Endothelial cell of umbilical vein (primary cell): ENCODE measurements at places on chromosomes 1 and 21.
A peak's percentile ranks its signal among the peaks of the same experiment; 100 is the strongest.

DNA sequence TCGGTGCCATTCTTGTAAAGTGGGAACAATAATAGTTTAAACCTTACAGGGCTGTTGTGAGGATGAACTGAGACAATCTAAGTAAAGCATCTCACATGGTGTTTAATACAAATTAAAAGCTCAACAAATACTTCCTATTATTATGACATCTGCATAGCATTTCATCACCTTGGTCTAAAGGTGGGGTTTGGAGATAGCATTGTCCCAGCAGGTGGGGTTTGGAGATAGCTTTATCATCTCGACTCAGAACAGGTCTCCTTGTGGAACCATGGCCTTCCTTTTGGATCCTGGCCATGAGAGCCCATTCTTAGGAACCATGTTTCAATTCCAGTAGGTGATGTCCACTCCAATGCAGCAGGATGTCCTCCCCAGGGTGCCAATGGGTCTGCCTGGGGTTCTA, 20.6 kb upstream of the C8B start:
- DNase-seq = no peak
- no peaks in the 10 kb centered on the region for H3K27me3 ChIP-seq
- no peaks in the 10 kb centered on the region for H3K36me3 ChIP-seq
- no peak overlapping the region for H3K27ac ChIP-seq

GRCh38 chr1:31798433-31799195, 17.2 kb downstream of the SPOCD1 start:
- H3K36me3 ChIP-seq = no peaks in the 10 kb centered on the region
- H3K4me3 ChIP-seq = peak overlapping the region; percentile 59
- peak overlapping the region; percentile 54 for H3K27ac ChIP-seq
- H3K27me3 ChIP-seq = no peaks in the 10 kb centered on the region

DNA sequence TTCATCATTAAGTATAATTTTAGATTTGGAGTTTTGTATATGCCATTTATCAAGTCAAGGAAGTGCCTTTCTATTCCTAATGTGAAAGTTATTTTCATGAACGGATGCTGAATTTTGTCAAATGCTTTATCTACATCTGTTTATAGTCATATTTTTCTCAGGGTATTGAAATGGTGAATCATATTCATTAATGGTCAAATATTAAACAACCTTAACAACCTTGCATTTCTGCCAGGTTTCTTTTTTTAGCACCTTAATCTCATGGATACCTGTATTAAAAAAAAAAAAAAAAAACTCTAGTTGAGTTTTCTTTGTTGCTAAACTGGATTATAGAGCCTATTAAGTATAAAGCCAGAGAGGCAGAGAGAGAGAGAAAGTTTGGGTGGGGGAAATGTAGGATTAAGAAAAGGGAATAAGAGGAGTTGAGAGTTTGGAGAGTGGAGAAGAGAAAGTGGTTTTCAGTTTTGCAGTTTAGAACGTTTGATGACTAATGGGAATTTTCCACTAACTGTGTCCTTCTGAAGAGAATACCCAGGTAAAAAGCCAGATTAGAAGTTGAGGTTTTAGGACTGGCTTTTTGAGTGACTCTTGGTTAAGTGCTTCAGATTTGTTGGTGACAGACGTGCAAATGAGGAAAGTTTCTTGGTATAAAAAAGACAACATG, 305.0 kb downstream of the HLX start:
- DNase-seq = no peak
- no peaks in the 10 kb centered on the region for H3K27me3 ChIP-seq
- H3K27ac ChIP-seq = no peak overlapping the region
- H3K4me1 ChIP-seq = no peaks in the 10 kb centered on the region
- H3K4me3 ChIP-seq = no peak overlapping the region
- no peaks in the 10 kb centered on the region for H3K36me3 ChIP-seq

DNA sequence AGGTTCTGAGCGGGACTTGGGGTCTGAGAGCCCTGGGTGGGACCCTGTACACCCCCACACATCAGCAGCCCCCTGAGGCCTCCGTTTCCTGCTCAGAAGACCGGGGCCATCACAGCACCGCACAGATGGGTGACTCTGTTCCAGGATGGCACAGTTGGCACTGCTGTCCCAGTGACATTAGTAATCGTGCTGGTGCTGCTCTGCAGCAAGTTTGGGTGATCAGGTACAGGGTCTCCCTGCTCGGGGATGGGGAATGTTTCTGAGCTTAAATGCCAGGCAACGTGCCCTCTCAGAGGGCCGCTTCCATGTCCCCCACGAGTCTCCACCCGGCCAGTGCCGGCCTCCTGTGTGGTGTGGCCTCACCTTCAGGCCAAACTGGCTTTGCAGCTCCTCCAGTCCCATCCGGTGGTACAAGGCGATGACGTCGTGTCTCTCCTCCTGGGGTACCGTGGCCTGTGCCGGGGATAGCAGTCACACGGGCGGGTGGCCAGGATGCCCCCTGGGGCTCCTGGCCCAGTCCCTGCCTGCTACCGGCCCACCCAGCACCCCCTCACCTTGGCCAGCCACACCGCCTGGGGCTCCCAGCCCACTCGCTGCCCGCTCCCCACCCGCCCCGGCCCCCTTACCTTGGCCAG, 17.1 kb downstream of the PRXL2B start:
- no peaks in the 10 kb centered on the region for H3K4me1 ChIP-seq
- no peak overlapping the region for H3K27ac ChIP-seq
- no peaks in the 10 kb centered on the region for H3K27me3 ChIP-seq
- H3K4me3 ChIP-seq = no peak overlapping the region
- H3K36me3 ChIP-seq = no peaks in the 10 kb centered on the region

DNA sequence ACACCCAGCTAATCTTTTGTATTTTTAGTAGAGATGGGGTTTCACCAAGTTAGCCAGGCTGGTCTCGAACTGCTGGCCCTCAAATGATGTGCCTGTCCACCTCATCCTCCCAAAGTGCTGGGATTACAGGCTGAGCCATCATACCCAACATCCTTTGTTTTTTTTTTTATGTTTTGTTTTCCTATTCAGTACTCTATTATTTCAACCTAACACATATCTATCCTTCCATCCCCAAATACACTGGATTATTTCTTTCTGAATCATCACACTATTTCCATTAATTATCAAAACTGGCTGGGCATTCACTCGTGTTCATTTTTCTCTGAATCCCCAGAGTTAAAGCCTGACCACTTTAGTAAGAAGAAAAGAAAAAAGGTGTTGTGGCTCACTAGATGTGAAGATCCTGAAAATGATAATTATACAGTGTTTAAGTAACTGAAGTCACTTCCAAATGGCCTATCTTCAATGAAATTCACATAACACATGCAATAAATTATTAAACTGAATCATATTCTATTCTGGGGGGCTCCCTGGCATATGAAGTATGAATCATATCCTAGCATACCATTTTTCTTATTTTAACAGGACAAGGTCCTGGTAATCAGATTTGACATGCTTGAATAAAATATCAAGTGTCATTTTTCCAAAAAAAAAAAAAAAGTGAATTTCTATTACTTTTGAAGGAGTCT, 1754.2 kb downstream of the BRINP3 start:
- no peaks in the 10 kb centered on the region for H3K36me3 ChIP-seq
- peak; percentile 57 for DNase-seq
- H3K4me1 ChIP-seq = peaks cover 11% of the 10 kb centered on the region
- no peaks in the 10 kb centered on the region for H3K27me3 ChIP-seq

DNA sequence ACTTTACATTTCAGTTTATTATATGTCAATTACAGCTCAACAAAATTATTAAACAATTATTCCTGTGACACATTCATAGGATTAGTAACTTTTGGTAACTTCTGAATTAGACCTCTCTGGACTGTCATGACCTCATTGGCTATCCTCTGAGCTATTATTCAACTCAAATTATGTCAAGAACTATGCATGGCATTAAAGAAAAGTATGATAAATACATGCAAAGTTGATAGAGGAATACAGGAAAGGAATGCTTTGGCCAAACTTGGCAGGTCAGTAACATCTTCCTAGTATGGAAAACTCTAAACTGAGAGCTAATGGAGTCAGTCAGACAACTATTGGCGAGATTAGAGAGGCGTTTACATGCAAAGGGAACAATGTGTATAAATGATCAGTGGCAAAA, 158.4 kb downstream of the DUSP10 start:
- no peak overlapping the region for H3K4me3 ChIP-seq
- no peaks in the 10 kb centered on the region for H3K4me1 ChIP-seq
- H3K36me3 ChIP-seq = no peaks in the 10 kb centered on the region
- no peak for DNase-seq
- no peak overlapping the region for H3K27ac ChIP-seq

- peaks cover 14% of the 10 kb centered on the region for H3K4me1 ChIP-seq
- DNase-seq = no peak
- no peaks in the 10 kb centered on the region for H3K27me3 ChIP-seq
Measured at GRCh38 chr1:9289711-9290485, 2.8 kb upstream of the SPSB1 start.

DNA sequence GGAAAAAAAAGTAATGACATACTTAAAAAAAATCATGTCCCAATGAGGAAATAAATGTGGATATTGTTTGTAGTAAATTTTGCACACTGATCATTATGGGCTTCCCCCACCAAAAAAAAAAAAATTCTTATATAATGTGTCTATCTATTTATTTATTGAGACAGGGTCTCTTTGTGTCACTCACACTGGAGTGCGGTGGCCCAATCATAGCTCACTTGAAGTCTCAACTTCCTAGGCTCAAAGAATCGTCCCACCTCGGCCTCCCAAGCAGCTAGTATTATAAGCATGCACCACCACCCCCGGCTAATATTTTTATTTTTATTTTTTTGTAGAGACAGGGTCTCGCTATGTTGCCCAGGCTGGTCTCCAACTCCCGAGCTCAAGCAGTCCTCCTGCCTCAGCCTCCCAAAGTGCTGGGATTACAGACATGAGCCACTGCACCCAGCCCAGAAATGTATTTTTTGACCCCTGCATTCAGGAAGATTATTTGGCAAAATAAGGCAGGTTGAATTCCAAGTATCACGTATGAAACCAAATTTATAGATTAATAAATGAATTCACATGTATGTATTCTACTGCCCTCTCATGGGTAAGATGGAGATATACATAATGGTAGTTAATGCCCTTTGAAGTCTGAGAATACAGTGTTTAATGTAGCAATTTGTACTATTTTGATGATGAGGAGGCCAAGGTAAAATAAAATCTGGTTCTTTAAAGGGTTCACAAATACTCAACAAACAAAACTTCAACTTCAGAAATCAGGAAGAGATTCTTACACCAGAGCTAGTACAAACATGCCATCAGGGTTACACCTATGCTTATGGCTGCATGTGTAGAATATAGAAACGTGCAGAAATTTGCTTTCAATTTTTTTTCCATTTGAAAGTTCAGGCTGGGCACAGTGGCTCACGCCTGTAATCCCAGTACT, 1.4 kb upstream of the DENND2C start:
- DNase-seq = peak; percentile 30
- H3K27me3 ChIP-seq = peaks cover 17% of the 10 kb centered on the region
- no peak overlapping the region for H3K27ac ChIP-seq
- H3K36me3 ChIP-seq = no peaks in the 10 kb centered on the region

DNA sequence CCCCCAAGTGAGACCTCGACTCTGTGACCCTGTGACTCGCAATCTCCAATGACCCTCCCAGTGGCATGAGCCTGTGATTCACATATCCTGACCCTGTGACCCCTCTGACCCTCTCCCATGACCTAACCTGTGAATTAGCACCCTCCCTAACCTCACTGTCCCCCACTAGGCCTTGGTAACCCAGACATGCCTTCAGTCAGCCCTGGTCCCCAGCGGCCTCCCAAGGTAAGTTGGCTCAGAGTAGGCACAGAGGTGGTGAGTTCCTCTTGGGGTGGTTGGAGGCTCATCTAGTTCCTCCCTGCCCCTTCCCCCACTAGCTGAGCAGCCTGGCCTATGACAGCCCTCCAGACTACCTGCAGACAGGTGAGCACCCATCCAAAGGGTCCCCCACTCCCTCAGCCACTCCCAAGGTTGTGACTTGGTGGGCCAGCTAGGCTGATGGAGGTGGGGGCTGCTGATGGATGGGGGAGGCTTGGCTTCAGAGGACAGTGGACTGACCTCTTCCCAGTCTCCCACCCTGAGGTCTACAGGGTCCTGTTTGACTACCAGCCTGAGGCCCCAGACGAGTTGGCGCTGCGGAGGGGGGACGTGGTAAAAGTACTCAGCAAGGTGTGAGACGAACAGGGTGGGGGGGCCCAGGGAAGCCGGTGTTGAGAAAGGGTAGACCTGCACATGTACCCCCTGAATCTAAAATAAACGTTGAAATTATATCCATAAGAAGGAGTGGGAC, 1.6 kb downstream of the SH3D21 start:
- DNase-seq = no peak
- peaks cover 15% of the 10 kb centered on the region for H3K4me1 ChIP-seq
- H3K27me3 ChIP-seq = no peaks in the 10 kb centered on the region
- H3K27ac ChIP-seq = no peak overlapping the region

DNA sequence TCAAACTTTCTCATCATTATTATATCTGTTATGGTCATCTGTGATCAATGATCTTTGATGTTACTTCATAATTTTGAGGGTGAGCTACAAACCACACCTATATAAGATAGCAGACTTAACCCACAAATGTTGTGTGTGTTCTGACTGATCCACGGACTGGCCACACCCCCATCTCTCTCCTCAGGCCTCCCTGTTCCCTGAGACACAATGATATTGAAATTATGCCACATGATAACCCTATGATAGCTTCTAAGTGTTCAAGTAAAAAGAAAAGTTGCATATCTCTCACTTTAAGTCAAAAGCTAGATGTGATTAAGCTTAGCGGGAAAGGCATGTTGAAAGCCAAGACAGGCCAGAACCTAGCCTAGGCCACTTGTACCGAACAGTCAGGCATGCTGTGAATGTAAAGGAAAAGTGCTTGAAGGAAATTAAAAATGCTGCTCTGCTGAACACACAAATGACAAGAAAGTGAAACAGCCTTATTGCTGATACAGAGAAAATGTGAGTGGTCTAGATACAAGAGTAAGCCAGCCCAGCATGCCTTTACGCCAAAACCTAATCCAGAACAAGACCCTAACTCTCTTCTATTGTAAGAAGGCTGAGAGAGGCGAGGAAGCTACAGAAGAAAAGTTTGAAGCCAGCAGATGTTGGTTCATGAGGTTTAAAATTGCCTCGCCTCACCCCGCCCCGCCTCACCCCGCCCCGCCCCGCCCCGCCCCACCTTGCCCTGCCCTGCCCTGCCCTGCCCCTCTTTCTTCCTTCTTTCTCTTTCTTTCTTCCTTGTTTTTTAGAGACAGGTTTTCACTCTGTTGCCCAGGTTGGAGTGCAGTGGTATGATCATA, 16.5 kb downstream of the CTSS start:
- H3K36me3 ChIP-seq = no peaks in the 10 kb centered on the region
- no peaks in the 10 kb centered on the region for H3K27me3 ChIP-seq
- no peak for DNase-seq
- H3K4me1 ChIP-seq = no peaks in the 10 kb centered on the region
- H3K27ac ChIP-seq = no peak overlapping the region

DNA sequence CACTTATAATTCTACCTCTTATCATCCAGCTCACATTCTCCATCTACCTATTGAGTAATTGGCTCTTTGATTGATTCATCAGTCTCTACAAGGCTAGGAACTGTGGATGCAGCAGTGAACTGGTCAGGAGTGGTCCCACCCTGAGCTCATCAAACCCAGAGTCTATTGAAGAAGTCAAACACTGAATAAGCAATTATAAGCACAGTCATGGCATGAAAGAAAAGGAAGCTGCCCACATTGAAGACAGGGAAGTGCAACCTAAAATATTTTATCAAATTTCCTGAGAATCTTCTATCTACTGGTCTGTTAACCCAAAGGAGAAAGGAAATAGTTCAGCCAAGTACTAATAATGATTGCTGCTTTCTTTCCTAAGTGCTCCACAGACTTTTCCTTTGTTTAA, 35.7 kb downstream of the ACP6 start:
- no peaks in the 10 kb centered on the region for H3K27me3 ChIP-seq
- no peak overlapping the region for H3K4me3 ChIP-seq
- H3K27ac ChIP-seq = no peak overlapping the region
- H3K4me1 ChIP-seq = no peaks in the 10 kb centered on the region
- DNase-seq = no peak
- no peaks in the 10 kb centered on the region for H3K36me3 ChIP-seq

- no peak overlapping the region for H3K27ac ChIP-seq
- no peaks in the 10 kb centered on the region for H3K4me1 ChIP-seq
- H3K36me3 ChIP-seq = no peaks in the 10 kb centered on the region
- no peak overlapping the region for H3K4me3 ChIP-seq
- no peaks in the 10 kb centered on the region for H3K27me3 ChIP-seq
Measured at GRCh38 chr1:166354406-166354805, 187.6 kb upstream of the FAM78B start.
